Right forelimb (tissue), 1 donor: ENCODE measurements at places on chromosomes 5 and 9.
A peak's percentile ranks its signal among the peaks of the same experiment; 100 is the strongest.

DNA sequence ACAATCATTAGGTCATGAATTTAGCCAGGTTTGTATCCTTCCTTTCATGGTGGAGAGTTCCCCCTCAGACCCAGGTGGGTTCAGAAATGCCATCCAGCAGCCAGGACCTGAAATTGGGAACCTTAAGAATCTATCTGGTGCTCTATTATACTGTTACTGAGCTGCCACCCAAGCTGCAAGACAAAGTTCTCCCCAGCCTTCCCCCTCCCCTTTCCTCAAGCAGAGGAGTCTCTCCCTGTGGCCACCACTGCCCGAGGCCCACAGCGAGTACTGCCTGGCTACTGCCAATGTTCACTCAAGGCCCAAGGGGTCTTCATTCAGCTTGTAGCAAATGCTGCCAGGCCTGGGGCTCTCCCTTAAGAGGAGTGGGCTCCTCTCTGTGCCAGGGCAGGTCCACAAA lies 133.8 kb downstream of the TMEM38B start:
- DNase-seq: no peak

GRCh38 chr9:104090578-104090977 lies 3.5 kb upstream of the SMC2 start:
- DNase-seq: no peak

GRCh38 chr9:69056191-69056815 lies 20.8 kb downstream of the FXN start:
- no peak for DNase-seq

DNA sequence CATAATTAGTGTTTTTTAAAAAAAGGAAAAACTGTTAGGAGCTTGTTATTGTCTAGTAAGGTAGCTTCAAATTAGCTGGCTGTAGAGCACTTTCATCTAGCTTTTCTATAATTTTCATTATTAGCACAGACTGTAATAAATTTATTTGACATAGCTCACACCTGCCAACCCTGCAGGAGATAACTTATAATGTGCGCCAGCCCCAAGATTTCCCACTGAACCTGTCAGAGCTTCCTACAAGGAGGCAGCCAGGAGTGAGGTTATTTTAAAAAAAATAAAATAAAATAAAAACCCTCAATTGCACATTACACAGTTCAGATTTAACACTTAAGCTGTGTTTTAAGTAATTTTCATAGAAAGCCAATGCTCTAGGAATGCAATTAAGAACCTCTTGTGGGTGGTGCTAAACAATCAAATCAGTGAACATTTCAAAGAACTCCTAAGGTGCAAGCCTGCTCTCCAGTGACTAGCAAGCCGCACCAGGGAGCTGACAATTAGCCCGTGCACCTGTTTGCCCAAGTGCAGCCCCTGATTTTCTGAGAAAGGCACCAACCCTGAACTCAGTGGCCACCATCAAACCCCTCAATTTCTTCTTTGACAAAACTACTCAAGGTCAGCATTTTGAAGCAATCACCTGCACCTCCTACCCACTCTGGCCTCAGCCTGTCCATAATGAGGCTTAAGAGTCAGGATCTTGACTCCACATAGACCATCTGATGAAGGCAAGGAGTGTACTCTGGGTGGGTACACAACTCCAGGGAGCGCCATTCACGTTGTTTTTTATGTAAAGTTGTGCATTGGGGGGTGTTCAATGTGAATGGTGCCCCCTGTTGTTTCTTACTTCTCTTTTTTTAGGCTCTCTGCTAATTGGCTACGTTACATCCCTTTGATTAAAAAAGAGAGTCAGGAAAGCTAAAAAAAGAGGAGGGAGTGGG lies 385.3 kb upstream of the WWC1 start:
- DNase-seq: no peak

DNA sequence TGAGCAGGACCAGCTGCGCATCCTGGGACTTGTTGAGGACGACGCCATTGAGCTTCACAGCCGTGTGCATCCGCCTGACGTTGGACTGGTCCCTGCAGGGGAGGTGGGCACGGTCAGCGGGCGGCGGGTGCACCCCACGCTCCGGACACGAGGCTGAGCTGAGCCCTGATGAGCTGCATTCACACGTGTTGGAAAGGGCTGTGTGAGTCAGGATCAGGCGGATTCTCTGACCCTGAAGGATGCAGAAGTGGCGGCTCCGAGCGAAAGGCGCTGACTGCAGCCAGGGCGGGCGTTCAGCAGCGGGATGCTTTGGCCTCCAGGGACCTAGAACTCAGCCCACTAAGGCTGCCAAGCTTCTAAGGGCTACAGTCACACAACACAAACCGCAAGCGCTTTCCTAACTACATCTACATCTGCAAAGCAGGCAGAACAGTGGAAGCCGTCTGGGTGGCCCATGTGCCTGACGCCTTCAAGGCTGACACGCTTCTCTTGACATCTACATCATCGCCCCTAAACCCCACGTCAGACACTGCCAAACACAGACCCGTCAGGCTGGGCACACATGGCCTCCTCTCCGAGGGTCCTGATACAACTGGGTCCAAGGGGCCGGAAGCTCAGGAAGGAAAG lies 44.9 kb downstream of the NKD2 start:
- no peak for DNase-seq

DNA sequence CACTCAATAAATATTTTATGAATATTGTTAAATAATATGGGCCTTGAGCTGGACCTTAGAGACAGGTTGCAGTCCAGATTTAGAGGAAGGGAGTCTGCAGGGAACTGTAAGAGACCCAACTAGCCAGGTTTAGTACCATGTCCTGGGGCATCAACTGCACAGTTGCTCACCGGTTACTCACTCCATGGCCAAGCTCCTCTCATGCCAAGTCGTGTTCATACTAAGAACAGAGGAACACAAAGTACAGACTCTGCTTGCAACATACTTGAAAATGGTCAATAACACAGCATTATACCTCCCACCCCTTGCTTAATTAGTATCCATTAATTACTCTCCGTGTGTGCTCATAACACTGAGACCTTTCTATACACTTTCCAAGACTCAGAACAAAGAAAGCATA lies 317.6 kb upstream of the PIK3R1 start:
- DNase-seq: no peak

DNA sequence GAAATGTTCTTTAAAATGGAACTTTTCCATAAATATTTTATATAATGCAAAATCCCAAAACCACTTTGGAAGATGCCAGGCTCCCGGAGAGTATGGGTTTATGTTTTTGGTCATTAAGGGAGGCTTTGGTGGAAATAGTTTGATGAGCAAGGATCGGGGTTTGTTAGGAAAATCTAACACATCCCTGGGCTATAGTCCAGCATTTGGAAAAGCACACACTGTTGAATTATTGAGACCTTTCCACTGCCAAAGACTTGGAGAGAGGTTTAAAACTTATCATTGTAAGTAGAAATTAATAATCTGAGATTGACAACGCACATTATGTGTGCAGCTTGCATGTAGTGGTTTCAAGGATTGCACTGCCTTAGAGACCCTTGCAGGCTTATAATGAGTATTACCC lies 156.3 kb downstream of the PARP8 start:
- DNase-seq: no peak

DNA sequence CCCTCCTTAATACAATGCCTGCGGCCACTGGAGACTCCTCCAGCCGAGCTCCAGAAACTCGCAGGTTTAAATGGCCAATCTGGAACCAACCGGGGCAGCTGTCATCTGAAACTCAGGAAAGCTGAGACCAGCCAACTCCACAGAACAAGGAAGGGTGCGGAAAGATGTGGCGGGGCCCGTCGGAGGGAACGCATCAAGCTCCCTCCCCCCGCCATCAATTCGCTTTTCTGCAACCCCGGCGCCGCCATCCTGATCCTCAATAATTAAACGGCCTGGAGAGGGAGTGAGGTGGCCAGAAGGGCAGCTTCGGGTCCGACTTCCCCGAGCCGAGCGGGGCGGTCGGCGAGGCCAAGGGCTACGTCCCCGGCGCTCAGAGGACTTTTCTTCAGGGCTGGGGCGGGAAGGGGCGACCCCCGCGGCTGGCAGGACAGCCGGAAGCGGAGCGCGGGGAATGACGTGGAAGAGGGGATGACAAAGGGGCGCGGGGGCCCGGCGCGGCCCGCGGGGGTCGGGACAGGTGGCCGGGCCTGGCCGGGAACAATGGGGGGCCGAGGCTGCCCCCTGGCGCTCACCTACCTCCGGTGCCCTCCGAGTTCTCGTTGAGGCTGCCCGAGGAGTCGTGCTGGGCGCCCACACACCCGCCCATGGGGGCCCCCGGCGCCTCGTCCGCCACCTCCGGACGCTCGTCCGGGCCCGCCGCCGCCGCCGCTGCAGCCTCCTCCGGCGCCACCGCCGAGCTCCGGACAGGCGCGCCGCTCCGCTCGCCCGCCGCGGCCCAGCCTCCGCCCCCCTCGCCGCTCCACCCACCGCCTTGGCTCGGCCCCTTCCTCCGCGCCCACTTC lies at the start of gene UBTD2:
UBTD2 (minus strand) TSS at position 745 of the 842 bp plus-strand sequence; CDS start at position 646, 99 bp downstream.
- DNase-seq: peak; percentile 79

DNA sequence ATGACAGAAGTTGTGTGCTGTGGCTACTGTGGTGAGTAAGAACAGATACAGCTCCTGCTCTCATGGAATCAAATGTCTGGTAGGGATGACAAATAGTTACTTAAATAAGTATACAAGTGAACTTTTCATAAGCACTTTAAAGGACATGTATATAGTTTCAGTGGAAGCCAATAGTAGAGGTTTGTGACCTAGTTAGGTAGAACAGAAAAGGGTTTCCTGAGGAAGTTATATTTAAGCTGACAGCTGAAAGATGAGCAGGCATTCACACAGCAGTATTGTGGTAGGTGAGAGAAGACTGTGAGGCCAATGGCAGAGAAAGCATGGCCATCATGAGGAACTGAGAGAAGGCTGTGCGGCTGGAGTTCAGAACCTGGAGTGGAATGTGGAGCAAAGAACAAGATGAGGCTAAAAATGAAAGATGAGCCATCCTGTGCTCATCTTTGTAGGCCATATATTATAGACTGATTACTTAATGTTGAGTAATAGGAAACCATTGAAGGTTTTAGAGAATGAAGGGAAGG lies 15.4 kb downstream of the FAM174A start:
- DNase-seq: no peak

- DNase-seq: no peak
Measured at GRCh38 chr9:101465326-101465915, 29.8 kb upstream of the ALDOB start.

- DNase-seq: no peak
Measured at GRCh38 chr5:153881687-153882086, 157.0 kb downstream of the FAM114A2 start.

- DNase-seq: no peak
Measured at GRCh38 chr9:134314039-134314949, 12.0 kb upstream of the RXRA start.

DNA sequence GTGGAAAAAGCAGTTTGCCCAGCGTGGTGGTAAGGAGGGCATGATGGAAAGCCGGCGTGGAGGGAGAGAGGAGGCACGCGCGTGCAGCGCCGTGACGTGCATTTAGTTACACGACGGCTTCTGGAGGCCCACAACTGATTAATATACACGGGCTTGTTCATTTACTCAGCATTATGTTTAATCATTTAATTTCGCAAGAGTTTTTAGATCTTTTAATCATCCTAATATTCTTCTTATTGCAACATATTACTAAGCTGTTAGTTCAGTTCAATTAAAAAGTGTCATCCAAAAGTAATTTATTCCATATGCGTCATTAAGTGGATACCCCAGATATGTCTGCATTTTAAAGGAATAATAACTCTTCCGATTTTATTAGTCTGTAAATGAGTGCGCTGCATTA lies 220.5 kb downstream of the HSPA4 start:
- DNase-seq: no peak

DNA sequence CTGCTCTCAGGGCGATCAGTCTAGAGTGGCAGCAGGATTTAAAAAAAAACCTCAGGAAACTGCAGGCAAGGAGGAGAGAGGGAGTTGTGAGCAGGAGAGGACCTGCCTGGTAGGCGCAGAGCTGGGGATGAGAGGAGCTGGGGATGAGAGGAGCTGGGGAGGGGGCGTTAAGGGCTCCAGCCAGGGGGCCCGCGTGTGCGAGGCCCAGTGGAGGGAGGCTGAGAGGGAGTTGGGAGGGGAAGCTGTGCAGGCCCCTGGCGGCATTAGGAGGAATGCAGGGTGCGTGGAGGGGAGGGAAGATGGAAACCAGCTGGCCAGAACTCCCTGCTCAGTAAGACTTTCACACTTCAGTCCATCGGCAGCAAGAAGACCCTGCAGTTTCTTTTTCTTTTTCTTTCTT lies 45.2 kb upstream of the HMCN2 start:
- no peak for DNase-seq

- no peak for DNase-seq
Measured at GRCh38 chr9:136653323-136654079, 9.2 kb upstream of the EGFL7 start.

DNA sequence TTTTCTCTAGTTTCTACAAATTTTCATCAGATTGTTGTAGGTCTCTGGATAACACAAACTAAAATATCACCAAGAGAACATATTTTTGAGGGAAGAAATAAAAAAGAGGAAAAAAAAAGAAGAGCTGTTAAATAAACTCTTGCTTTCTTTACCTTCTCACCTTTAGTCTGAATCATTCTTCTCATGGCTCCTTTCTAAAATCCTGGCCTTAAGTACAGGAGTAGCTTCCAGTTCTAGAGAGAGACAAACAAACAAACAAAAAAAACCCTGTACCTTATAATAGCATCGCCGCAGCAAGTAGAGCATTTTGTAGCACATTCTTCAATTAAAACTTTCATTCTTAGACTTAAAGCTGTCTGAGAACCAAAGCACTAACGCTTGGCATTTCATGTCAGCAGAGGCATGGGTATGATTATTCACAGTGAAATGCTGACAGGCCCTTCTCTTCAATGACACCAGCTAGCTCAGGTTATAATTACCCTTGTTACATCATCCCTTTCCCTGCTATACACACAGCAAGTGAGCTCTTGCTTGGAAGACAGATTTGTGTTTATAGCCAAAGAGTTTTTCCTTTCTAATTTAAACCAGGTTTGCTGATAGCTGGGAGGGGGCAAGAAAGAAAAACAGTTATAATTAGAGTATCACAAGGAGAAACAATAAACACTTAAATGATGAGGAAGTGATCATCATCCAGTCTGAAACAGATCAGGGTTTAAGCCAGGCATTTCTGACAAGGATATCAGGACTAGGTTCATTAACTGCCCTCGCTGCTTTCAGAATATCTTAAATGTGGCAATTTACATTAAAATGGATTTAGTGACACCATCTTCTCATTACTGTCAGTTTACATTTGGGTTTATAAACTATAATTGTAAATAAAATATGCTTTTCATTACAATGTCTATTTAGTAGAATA lies 510.9 kb upstream of the ZNF608 start:
- no peak for DNase-seq

- DNase-seq: no peak
Measured at GRCh38 chr5:103360475-103360874, 101.9 kb downstream of the MACIR start.

DNA sequence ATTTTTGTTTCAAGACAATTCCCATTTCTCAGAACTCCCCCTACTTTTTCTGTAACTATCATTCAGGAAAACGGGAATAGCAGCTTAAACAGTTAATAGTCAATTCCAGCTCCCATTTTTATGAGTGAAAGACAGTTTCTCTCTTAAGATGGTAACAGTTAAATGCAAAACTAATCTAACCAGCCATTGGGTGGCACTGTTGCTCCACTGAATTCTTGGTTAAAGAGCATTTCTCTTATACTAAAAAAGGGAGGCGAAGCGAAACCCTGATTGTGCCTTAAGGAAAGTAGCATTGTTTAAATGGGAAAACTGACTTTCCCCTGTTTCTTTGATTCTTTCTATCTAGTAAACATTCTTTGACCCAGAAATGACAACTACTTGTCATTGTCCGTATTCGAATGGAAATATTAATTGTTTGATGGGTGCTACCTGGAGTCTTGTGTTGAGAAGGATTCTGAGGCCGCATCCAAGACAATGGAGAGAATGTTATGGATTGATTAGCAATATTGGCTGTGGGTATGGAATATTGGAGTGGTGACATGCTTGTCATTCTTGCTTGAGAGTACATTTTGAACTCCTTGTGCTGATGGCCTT lies 507.8 kb downstream of the MAT2B start:
- peak; percentile 77 for DNase-seq

- DNase-seq: no peak
Measured at GRCh38 chr9:136782452-136782851, 8.7 kb upstream of the TMEM141 start.
